Activated CD4-positive, alpha-beta T cell treated with anti-CD3 and anti-CD28 coated beads for 1 hour (primary cell): ENCODE measurements at places on chromosomes 12 and 14.
A peak's percentile ranks its signal among the peaks of the same experiment; 100 is the strongest.

- peak; percentile 16 for DNase-seq
Measured at GRCh38 chr12:13101821-13102375, 1.6 kb downstream of the GSG1 start.

GRCh38 chr12:80815351-80815750 is 98.6 kb downstream of the MYF5 start:
- DNase-seq: no peak

DNA sequence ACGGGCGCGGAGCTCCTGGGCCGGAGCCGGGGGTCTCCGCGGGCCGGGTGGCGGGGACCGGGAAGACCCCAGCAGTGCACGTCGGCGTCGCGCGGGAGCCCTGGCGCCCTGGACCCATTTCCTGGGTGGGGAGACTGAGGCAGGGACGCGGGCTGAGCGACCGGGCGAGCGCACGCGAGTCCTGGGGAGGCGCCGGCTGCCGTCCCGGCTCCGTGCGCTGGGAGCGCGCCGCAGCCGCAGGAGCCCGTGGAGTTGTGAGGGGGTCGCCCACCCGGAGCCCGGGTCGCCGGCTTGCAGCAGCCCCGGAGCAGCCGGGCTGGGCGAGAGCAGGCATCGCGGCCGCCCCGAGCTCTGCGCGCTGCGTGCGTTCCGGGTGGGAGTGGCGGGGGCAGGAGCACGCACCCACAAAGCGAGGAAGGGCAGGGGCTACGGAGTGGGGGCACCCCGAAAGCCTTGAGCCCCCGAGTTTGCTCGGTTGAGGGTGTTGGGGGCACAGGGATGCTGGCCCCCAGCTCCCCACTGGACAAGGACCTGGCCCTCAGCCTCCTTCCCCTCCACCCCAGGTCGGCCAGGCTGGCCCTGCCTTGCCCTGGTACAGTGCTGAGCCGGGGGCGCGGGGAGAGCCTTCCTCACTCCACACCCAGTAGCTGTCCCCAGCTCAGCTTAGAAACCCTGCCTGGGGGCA is 620 bp downstream of the MMP17 start:
- no peak for DNase-seq

GRCh38 chr12:1696800-1697199 is 5.9 kb downstream of the ADIPOR2 start:
- DNase-seq: no peak

- DNase-seq: no peak
Measured at GRCh38 chr12:93208011-93208410, 169.7 kb upstream of the NUDT4 start.

- DNase-seq: no peak
Measured at GRCh38 chr14:75993567-75994041, 8.0 kb downstream of the IFT43 start.

DNA sequence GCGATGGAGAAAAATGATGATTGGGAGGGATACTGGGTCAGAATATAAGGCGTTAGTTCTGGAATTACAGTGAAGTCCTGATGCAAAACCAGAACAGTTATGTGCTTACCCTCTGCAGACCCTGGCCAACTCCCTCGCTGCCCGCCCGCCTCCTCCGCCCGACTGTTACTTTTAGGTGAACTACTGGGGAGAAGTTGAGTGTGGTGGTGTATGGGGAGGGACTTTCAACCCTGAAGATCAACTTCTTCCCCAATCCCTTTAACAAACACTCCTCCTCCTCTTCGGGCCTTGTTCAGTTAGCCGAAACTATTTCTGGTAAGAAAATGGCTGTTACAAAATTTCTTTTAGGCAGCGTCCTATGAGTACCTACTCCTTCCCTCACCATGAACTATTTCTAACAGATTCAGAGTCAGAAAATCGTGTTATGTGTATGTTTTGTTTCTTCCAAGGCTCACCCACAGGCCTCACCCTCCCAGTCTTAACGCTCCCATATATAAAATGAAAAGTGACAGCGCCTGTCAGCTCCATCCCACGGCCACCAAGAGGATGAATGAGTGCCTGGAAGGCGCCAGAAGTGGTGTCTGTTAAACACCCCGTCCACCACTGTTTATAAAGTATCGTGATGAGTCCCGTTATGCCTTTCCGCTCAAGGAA is 1.3 kb downstream of the FBXO33 start:
- no peak for DNase-seq

- DNase-seq: peak; percentile 33
Measured at GRCh38 chr12:121590476-121591143, 9.8 kb upstream of the KDM2B start.

DNA sequence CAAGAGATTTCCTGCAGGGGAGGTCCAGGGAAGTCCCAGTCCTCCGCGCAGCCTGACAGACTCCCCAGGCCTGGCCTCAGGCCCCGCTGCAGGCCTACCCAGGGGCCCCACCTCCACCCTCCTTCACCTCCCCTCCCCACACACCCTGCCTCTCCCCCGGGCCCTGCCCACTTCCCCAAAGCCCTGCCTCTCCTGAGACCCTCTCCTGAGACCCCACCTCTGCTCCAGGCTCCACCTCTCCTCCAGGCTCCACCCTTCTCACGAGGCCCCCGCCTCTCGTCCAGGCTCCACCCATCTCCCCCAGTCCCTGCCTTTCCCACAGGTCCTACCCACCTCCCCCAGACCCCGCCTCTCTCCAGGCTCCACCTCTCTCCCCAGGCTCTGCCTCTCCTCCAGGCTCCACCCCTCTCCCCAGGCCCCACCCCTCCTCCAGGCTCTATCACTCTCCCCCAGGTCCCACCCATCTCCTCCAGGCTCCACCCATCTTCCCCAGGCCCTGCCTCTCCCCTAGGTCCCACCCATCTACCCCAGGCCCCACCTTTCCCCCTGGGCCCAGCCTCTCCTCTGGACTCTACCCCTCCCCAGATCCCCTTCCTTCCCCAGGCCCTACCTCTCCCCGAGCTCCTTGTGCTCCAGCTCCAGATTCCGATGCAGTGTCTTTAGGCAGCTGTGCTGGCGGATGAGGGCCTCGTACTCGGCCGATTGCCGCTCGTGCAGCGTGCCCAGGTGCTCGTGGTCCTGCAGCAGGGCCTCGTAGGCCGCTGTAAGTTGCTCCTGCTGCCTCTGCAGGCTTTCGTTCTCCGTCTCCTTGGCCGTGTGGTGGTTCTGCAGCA is 58.8 kb upstream of the GPR68 start:
- DNase-seq: no peak

GRCh38 chr12:88781909-88782308 is 201.6 kb upstream of the KITLG start:
- no peak for DNase-seq

DNA sequence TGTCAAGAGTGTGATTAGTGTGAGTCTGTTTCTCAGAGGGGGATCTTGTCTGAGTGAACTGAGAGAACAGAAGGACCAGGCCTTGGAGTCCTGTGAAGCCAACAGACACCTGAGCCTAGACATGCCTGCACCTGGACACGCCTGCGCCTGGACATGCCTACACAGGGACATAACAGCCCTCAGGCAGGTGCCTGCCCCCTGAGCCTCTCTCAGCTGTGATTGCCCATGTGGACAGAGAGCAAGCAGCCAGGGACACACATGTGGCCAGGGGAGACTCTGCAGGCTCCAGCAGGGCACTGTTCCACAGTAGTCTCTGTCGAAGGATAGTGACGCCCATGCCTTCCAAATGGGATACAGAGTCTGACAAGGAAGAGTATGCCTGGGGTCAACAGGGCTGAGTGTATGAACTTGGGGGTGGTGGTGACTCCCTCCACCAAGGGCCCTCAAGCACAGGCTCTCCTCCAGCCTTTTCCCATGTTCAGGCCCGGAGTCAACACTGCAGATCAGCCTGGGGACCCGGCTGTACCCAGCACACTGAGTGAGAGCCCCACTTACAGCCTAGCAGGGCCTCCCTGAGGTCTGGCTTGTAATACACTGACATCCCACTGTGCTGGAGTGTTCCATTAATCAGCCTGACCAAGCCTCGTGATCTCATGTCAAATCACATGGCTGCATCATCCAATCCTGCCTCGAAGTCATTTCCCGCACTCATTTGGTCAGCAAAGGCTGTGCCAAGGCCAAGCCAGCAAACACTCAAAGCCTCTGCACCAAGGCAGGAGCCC is 173.0 kb downstream of the CALM1 start:
- DNase-seq: no peak

GRCh38 chr12:110538869-110539622 is 36.9 kb downstream of the RAD9B start:
- DNase-seq: no peak

GRCh38 chr12:79407671-79408622 is 282.8 kb downstream of the PAWR start:
- DNase-seq: no peak

- no peak for DNase-seq
Measured at GRCh38 chr12:124402248-124403066, 107.6 kb downstream of the RFLNA start.

DNA sequence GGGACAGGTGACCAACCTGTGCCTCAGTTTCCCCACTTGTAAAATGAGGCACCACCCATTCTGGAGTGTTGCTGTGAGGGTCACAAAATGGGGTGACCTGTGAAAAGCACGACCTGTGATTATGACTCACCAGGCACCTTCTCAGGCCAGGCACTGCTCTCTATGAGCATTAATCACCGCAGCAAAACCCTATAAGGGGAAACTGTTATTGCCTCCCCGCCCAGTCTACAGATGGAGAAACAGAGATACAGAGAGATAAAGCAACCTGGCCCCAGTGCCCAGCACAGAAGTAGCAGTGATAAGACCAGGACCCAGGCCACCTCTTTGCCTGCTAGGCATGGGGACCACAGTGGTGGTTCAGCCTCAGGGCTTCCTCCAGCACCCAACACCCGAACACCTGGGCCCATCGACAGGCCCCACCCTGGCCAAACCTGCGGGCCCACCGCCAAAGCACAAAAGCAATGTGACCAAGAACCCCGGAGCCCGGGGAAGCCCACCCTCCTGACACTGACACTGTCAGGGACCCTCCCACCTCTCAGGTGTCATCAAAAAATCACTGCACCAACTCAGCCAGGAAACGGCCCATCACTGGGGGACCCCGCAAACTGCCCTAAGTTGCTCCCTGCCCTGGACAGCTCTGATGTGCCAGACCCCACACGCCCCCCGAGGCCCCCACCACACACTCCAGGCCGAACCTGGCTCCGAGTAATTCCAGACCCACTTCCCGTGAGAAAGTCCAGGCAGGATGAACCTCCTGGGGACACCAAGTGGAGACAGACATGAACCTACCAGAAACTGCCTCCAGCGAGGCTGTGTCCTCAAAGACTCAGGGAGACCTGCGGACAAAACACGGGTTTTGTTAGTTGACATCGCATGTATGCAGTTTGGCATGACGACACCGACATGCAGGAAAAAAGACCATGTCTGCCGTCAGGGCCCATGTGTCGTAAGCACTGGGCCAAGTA is 32.4 kb downstream of the NCOR2 start:
- DNase-seq: no peak

GRCh38 chr12:73361156-73361863 is 1089.1 kb downstream of the TRHDE start:
- no peak for DNase-seq

GRCh38 chr12:132188916-132189325 is 44.7 kb downstream of the NOC4L start:
- no peak for DNase-seq

DNA sequence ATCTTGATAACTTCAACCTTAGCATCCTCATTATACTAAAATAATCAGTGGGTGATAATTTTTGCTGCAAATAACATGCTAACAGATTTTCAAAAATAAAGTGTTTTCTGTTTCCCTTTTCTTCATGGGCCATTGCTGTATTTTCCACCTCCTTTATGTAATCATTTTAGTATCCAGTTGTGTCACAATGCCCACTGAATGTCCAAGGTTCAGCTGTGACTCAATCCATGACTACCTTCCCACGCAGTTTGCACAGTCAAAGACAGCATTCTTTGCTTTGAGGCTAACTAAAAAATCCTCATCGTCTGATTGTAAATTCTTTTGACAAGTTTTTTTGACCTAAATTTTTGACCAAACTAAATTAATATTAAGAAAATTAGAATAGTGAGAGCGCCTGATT is 474.1 kb downstream of the FLRT2 start:
- DNase-seq: no peak

GRCh38 chr12:9760699-9761418 is at the start of gene CD69:
Gene CD69, minus strand, starts transcription at chr12:9760901. Its CDS starts 81 bp downstream, at chr12:9760820.
- DNase-seq: peak; percentile 71

DNA sequence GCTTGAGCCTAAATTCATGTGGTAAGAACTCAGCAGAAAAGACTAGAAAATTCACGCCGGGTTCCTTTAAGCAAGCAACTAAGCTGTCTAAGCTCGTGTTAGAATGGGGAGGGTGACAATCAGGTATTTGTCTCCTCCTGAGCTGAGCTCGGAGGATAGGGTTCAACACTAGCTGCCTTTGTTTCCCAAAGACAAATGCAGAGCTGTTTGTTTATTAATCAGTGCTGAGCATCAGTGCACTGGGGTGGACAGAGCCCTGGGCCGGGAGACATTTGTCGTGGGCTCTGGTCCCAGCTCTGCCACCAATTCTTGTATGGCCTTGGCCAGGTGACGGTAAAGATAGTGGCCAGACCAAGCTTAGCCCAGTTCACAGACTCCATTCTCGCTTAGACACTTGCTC is 43.7 kb downstream of the DEGS2 start:
- DNase-seq: no peak

GRCh38 chr12:114628199-114628598 is 55.8 kb downstream of the TBX3 start:
- DNase-seq: no peak

GRCh38 chr12:48021485-48022179 is 17.4 kb upstream of the COL2A1 start:
- no peak for DNase-seq

DNA sequence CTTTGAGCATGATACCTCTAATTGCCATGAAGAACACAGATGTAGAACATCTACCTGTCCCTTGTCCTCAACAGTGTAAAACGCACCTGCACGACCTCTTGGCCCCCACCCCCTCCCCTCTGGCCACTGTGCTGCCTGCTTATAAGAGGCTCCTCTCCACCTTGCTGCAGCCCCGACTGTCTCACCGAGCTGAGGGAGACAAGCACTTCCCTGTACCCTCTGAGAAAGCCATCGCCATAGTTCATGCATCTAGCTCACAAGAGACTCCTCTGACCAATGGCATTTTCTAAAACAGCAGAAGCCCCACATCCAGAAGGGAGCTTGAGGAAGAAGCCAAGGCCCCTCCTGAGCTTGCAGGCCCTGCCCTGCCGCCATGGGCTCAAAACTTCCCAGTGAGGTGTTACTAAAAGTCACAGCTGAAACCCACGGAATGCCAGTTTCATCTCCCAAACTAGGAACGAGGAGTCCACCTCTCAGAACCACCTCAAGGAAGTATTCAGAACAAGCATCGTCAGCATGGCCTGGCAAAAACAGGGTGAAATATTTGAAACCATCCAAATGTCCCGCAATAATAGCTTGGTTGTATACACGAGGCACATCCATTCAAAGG is 21.5 kb upstream of the ANO2 start:
- no peak for DNase-seq

DNA sequence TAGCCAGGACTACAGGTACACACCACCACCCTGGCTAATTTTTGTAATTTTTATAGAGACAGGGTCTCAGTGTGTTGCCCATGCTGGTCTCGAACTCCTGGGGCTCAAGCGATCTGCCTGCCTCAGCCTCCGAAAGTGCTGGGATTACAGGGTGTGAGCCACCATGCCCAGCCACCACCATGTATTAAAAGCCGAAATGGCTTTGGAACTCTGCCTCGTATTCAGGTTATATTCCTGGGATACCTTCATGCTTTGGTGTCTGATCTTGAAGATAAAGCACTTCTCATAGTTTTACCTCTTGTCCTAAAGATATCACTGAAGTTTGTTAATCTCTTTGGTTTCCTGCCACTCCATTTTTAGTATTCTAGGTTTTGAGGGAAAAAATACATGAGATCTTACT is 47.2 kb downstream of the MYO1H start:
- no peak for DNase-seq
